ENCODE measurements at places on chromosomes 7 and 10.

GRCh38 chr7:78718212-78718611, 735.3 kb downstream of the MAGI2 start:
- DNase-seq, result no peak

GRCh38 chr7:99437946-99438572, 539 bp downstream of the PTCD1 start:
- no peak for DNase-seq

DNA sequence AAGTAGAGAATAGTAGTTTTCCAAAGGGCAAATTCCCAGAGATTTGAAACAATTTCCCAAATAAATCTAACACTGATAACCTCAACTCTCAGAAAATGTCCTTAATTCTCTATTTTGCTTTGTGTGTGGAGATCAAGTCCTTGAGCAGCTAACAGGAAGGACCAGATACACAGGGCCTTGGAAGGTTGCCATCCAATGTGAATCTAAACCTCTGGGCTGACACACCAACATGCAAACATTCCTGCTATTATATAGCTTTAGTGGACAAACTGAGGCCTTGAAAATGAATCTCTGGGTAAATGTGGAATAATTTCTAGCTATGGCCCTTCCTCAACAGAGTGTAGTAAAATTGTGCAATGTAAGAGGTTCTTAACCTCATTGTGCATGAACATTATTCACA, 44.1 kb upstream of the PARD3 start:
- DNase-seq, result no peak

- DNase-seq, result no peak
Measured at GRCh38 chr7:2924866-2925840, 81.0 kb upstream of the GNA12 start.

GRCh38 chr7:131629217-131629882, 72.9 kb upstream of the PODXL start:
- DNase-seq, result no peak

GRCh38 chr7:64706625-64707292, 40.8 kb downstream of the ZNF107 start:
- DNase-seq, result no peak
